ENCODE measurements at places on chromosomes 2 and 18. TPM values are rescaled to one million over a fixed set of nuclear protein-coding genes. Genes with fewer than 3 reads are reported as not detected.

DNA sequence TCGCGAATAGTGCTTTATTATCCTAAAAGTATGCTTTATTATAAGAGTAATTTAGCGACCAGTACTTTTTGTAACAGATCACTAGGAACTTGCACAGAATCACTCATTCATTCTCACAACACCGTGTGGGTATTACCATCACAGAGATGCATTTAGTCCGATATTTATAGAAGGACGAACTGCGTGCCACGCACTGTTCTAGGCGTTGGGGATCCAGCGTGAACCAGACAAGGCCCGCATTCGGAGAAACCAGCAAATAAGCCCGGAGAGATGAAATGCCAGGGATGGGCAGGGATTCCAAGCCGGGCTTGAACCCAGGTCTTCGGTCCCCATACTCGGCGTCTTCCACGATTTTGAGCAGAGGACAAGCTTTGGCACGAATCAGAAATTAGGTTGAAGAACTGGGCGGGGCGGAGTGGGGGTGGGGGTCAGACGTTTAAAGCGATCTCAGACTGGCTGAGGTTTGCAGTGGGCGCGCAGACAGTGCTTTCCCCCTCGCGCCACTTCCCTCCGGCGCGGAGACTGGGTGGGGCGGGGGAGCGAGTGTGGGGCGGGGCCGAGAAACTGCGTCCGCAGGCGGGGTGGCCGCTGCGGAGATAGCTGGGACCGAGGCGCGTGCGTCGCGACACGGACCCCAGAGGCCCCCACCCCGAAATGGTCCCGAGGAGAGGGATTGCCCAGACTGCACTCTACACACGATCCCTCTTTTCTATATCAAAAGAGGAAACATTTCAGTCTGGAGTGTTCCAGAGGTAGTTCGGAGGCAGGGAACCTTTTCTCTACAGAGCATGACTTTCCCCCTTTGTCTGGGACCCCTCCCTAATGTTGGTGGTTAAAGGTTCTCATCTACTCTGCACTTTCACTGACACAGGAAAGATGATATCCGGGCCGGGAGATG, 1.1 kb upstream of the CXCR4 start:
- no peak for DNase-seq

The UGT1A4 gene
- not detected for total RNA-seq

The DOCK10 gene
- 33.2 TPM for total RNA-seq

The QPCT gene
- total RNA-seq, result 46.9 TPM

- DNase-seq, result peak; percentile 80
These were observed 20.4 kb upstream of the CXXC1 start for GRCh38 chr18:50307738-50308470.

DNA sequence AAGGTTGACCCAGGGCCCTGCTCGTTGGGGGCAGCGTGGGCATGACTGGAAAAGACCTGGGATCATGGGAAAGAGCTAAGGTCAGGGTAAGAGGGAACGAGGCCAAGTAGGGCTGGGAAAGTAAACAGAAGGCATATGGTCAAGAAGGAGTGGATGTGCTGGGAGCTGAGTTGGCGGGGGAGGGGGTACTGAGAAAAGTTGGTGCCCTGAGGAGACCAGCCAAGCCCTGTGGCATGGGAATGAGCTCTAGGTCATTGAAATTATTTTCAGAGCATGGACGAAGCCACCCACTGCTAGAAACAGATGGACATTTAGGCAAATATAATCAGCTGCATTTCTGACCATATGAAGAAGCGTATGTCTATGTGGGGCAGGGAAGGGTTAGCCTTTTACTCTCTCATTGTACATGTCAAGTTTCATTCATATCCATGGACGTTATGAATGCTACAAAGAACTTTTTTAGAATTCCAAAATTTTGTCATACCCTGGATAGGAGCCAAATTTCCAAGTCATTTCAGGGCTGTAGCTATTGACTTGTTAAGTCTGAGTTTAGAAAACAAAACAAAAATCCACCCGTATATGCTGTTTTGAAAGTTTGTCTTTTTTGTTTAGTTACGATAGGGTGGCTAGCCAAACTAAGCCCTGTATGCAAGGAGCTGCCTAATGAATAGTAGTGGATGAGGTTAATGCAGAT, 19.1 kb downstream of the MAPRE2 start:
- no peak for DNase-seq
